RWPE2 (cell line): ENCODE measurements at places on chromosomes 13 and 19.

DNA sequence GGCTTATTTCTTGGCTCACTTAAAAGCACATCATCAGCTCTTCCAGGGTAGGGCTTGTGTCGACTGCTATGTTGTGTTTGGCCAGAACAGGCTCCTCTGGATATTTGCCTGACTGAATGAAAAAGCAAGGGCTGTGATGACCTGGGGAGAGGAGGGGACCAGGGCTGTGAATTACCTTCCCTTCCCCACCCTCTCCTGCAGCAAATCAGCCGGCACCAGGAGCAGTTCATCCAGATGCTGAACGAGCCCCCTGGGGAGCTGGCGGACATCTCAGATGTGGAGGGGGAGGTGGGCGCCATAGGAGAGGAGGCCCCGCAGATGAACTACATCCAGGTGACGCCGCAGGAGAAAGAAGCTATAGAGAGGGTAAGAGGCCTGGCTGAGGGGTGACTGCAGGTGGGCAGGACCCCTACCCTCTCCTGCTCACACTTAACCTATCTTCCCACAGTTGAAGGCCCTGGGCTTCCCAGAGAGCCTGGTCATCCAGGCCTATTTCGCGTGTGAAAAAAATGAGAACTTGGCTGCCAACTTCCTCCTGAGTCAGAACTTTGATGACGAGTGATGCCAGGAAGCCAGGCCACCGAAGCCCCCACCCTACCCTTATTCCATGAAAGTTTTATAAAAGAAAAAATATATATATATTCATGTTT, 4.4 kb downstream of the GADD45GIP1 start:
- no peak for DNase-seq

GRCh38 chr19:45640849-45641273, 1.7 kb upstream of the EML2 start:
- no peak for DNase-seq

DNA sequence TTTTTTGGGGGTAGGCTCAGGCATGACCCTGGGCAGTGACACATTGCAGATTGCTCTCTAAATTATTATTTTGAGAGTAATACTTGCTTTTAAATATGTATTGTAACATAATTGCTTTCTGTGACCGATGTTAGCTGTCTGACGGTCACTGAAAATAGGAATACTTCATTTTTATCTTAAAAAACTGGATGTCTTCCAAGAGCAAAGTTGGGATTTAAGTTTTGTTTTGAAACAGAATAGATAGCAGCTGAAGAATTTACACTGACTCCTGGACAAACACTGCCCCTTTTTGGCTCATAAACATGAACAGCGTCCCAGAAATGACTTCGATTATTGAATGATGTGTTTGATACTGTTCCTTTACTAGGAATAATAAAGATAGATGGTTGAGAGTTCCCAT, 535.9 kb downstream of the GPC5 start:
- no peak for DNase-seq

DNA sequence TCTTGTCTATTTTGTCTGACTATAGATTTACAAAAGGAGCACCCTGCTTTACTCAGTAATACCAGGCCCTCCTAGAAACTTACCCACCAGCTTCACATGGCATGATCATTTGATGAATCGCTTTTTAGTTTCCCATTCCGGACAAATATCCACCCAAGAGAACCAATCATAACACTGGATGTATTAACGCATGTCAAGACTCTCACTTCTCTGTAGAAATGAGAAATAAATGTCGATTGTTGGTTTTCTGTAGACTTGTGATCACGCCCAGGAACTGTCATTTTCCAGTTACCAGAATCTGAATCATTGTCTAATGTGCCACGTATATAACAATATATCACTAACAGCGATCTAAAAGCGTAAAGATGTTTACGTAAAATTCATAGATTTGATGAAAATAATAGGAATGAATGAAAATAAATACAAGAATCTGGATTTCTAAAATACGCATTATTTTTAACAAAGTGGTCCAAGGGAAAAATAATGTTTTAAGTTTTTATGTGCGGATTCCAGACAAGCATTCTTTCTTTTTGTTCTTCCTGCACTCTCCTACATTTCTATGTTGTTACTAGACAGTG, 14.0 kb downstream of the CDX2 start:
- DNase-seq, result no peak

DNA sequence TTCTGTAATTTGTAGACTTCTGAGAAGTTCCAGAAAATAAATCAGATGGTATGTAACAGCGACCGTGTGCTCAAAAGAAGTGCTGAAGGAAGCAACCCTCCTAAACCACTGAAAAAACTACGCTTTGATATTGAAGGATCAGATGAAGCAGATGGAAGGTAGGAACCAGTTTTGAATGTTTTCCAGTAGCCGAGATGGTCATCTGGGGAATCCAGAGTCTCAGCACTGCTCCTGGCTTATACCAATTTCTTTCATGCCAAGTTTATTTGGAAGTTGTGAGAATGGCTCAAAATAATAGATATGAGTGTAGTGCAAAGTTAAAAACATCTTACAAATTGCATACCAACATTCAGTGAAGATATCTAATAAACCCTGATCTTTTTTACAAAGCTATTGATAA, 56.2 kb downstream of the RCBTB2 start:
- DNase-seq, result no peak

GRCh38 chr19:7942981-7943443, 454 bp downstream of the TIMM44 start:
- no peak for DNase-seq

- DNase-seq, result no peak
These were observed 645.7 kb downstream of the FGF9 start for GRCh38 chr13:22316494-22317025.

DNA sequence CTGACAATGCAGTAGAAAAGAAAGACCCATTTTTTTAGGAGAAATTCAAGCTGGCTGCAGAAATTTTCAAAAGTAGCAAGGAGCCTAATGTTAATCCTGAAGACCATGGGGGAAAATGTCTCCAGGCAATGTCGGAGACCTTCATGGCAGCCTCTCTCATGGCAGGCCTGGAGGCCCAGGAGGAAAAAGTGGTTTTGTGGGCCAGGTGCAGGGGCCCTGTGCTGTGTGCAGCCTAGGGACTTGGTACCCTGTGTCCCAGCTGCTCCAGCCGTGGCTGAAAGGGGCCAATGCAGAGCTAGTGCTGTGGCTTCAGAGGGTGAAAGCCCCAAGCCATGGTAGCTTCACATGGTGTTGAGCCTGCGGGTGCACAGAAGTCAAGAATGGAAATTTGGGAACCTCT, 4.1 kb downstream of the ALG11 start:
- DNase-seq, result no peak

DNA sequence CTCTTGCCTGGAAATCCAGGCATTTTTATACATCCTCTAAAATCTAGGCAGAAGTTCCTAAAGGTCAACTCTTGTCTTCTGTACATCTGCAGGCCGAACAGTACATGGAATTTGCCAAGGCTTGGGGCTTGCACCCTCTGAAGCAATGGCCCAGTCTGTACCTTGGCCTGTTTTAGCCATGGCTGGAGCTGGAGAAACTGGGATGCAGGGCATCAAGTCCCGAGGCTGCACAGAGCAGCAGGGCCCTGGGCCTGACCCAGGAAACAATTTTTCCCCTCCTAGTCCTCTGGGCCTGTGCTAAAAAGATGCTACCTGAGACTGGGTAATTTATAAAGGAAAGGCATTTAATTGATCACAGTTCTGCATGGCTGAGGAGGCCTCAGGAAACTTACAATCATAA, 520.8 kb upstream of the MIR17HG start:
- no peak for DNase-seq

DNA sequence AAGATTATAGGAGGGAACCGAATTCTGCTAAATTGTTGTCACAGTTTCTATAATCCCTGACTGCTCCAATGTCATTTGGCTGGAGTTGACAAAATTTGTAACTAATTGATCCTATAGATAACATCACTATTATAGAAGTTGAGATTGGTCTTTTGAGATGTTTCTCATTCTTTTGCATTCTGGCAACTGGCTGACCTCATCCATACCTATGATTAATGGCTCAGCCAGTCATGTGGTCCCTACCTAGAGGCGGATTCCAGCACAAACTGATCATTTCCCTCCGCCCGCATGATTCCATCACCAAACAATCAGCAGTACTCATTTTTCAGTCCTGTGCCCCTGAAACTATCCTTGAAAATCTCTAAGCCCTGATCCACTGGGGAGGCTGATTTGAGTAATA, 4.2 kb downstream of the PSG2 start:
- no peak for DNase-seq

- no peak for DNase-seq
These were observed 36.6 kb upstream of the IL17D start for GRCh38 chr13:20666948-20667347.

DNA sequence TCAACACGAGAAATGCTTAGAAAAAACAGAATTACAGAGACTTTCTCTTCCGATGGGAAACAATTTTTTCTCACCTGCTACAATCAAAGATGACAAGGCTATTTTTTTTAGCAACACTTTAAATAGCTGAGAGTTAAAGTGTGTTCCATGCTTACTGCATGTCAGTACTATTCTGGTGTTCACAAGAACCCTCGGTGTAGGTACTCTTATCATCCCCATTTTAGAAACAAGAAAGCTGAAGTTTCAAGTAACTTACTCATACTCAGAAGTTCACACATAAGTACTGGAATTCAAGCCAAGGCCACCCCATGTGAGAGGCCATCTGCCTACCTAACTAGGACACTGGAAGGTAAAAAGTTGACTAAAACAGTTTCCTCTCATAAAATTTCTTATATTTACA, 9.0 kb upstream of the TNFRSF19 start:
- DNase-seq, result no peak

GRCh38 chr13:102872131-102872530, 26.3 kb downstream of the ERCC5 start:
- no peak for DNase-seq

- DNase-seq, result no peak
These were observed 9.8 kb downstream of the MEDAG start for GRCh38 chr13:30915691-30916541.

- DNase-seq, result no peak
These were observed 285.0 kb upstream of the PCDH20 start for GRCh38 chr13:61700620-61701019.

DNA sequence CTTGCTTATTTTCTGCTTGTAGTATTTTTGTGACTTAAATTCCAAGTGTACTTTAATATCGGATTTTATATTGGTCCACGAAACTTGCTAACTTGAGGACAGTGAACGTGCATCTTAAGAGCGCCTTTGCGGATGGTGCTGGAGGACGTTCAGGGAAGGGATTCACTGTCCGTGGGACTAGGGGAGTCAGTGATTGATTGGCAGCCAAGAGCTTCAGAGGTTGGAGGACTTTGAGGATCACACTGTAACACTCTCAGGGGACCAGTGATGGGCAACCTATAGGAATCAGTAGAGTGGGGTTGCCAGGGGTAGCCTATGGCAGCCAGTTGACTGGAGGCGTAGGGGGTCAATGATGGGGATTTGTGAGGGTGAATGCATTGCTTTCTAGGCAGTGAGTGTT, 516 bp downstream of the ZNF175 start:
- no peak for DNase-seq

DNA sequence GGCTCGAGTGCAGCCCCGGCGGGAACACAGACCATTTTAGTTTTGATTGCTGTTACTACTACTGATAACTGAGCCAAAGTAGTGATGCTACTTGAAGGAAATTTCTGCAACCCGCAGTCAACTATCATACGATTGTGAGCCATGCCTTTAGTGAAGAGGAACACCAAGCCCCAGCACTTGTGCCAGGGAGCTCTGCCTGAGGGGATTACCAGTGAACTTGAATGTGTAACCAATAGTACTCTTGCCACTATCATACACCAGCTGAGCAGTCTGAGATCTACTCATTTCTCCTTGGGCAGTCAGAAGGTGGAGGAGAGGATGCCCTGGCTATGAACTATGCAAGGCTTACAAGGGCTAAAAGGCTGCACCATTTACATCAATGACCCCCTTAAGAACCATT, 49.0 kb upstream of the N4BP2L1 start:
- no peak for DNase-seq

GRCh38 chr13:26300140-26300539, 46.2 kb downstream of the CDK8 start:
- DNase-seq, result no peak

DNA sequence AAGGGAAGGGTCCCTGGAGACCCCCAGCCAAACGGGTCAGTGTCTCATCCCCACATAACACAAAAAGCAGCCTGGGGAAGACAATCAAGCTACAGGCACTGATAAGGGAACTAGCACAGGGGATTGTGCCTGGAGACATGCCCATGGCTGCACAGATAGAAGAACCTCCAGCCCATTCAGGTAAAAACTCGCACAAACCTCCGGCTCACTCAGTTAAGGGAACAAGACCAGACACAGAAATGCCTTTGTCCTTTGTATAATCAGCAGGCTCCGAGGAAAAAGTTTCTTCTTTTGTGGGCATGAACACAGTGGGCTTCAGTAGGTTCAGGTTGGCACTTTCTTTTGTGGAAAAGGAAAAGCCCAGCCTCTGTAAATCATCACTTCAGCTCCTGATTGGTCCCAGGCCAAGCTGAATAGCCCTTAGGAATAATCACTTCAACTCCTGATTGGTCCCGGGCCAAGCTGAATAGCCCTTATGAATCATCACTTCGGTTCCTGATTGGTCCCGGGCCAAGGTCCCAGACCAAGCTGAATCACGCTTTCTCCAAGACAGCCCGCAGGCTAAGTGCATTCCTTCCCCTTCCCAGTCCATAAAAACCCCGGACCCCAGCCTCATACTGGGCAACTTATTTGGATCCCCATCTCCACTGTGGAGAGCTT, 5.0 kb upstream of the ZNF230 start:
- no peak for DNase-seq

DNA sequence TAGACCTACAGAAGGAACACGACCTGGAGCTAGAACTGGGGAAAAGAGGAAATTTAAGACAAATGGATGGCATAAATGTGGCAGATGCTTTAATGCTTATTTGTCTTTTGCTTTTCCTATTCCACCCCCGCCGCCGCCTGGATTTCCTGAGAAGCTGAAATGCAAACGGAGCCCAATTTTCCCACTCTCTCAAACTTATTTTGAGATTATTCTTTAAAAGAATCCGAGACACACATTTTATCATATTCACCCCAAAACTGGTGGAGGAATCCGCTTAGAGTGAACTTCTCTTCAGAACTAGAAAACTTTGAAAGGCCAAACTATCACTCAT, 5.8 kb downstream of the POU4F1 start:
- DNase-seq, result no peak

GRCh38 chr13:102556806-102557205, 40.0 kb upstream of the TPP2 start:
- DNase-seq, result no peak

GRCh38 chr13:25111585-25111956, 15.6 kb downstream of the PABPC3 start:
- DNase-seq, result no peak

- no peak for DNase-seq
These were observed 12.2 kb upstream of the ZNF888 start for GRCh38 chr19:52935434-52935833.

GRCh38 chr13:99743094-99743493, 228.5 kb downstream of the ZIC5 start:
- DNase-seq, result no peak

- peak; percentile 55 for DNase-seq
These were observed 10.4 kb upstream of the KLF16 start for GRCh38 chr19:1873524-1874473.

- DNase-seq, result no peak
These were observed 7.5 kb downstream of the TNFSF11 start for GRCh38 chr13:42581427-42581826.

- no peak for DNase-seq
These were observed 307.7 kb downstream of the PCDH9 start for GRCh38 chr13:66922444-66922843.
